NCI-H446 (cell line): ENCODE measurements at places on chromosomes 4 and X.

DNA sequence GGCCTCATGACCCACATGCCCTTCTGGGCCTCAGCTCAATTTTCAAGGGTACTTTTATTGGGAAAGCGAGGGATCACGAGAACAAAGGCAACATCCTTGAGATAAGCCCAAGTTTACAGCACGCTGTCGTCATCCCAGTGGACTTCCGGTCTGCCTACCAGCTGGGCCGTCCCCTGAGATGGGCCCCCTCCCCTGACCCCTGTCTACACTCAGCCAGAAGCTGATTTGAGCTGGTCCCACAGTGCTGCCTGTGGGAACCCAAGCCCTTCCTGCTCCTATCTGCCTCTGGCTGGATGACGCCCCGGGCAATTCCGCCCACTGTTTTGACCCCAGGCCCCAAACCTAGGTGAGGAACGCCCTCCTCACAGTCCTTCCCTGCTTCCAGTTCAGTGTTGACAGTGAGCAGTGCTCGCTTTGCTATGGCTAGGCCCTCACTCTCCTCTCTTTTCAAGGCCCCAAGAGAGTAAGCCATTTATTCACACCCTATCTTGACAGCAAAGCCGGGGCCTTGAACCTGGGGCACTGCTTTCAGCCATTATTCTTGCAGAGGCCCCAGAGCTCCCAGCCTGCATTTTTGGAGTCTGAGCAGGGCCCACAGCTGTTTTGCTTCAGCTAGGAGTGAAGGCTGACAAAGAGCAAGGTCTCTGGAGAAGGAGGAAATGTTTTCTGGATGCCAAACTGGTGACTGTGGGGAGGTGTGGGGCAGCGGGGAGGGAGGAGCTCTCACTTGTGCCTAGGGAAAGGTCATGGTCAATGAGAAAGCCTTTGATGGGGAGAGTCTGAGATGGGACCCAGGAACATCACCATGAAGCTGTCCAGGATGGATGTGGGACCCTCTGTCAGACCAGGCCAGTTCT, 164.6 kb upstream of the BCOR start:
- DNase-seq, result no peak

DNA sequence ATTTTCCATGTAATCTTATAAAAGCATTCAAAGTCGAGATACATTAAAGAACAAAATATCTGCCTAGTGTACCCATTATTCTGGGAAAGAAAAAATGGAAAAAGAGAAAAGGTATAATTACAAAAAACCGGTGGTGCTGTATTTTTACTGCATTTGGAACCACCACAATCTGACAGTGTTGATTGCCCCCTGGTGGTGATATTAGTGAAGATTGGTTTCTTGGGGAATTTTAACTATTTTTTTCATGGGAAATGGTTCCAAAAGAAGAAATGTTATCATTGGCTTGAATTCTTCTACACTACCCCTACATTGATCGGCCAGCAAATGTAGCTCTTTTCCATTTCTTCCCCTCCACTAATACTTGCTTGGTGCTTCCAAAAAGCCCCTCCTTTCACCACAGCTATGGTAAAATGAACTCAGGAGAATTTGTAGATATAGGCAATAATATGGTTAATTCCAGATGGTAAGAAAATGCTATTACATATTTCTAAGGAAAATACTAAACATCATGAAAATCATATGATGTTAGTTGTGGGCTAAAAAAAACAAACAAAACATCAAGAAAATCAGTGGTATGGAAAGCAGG, 50.0 kb downstream of the COX18 start:
- DNase-seq, result no peak

- DNase-seq, result peak; percentile 48
These were observed 36.0 kb downstream of the GAB3 start for GRCh38 chrX:154714925-154715324.

DNA sequence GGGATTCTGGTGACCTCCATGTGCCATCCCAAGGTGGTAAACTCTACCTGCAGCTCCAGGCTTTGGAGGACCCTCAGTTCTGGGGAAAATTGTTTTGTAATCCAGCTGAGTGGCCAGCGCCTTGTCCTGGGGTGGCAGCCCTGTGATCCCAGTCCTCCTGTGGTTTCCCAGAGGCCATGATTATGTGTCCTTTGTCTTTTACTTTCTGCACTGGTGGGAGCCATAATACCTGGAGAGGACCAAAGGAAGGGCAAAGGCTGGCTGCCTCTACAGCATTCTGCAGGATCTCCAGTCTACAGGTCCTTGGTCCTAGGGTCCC, 64.0 kb downstream of the NBDY start:
- no peak for DNase-seq

GRCh38 chrX:150148749-150149672, 210.7 kb upstream of the EOLA2 start:
- DNase-seq, result no peak
